Activated T-cell treated with anti-CD3 and anti-CD28 coated beads for 48 hours (primary cell): ENCODE measurements at places on chromosomes 2 and 18.

DNA sequence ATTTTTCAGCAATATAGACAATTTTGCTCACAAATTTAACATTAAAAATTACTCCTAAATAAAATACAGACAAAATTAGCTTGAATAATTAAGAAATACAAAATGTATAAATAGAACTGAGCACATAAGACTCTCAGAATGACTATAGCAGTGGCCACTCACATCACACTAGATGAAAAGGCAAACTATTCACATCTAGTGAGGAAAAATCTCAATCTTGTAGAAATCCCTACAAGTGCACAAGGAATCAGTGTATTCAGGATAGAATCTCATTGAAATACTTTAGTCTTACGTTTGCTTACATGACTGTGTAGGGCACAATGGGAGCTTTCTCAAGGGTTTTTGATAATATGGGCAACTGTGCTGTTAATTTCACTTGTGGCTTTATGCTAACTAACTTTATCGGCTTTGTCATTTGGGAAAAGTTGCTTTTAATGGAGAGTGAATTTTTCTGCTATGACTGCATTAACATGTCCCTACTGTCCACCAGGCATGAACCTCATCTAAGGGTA, 678.9 kb upstream of the LRRTM4 start:
- DNase-seq, result no peak

DNA sequence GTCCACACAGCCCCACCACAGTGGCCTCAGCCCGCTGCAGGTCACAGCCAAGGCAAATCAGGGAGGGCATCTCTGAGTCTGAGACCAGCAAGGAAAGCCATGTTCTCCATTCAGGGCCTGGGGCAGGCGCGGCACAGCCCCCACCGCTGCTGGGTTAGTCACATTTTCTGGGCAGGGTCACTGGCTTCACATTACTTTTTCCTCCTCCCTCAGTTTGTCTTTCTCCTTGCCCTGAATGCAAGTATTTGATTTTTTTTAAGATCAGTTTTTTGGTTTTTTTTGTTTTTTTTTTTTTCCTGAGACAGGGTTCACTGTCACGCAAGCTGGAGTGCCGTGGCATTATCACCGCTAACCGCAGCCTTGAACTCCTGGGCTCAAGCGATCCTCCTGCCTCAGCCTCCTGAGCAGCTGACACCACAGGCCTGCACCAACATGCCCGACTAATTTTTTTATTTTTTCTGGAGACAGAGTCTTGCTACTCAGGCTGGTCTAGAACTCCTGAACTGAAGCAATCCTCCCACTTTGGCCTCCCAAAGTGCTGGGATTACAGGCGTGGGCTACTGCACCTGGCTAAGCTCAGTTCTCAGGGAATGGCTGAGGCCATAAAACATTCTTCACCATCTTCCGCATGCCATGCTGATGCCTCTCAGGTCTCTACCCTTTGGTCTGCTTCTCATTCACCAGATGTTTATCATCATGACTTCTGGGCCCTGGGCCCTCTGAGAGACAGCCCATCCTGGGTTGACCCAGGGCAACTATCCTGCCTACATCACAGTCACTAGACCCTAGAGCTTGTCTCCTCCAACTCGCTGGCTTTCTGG, 628 bp upstream of the CAPG start:
- DNase-seq, result no peak

DNA sequence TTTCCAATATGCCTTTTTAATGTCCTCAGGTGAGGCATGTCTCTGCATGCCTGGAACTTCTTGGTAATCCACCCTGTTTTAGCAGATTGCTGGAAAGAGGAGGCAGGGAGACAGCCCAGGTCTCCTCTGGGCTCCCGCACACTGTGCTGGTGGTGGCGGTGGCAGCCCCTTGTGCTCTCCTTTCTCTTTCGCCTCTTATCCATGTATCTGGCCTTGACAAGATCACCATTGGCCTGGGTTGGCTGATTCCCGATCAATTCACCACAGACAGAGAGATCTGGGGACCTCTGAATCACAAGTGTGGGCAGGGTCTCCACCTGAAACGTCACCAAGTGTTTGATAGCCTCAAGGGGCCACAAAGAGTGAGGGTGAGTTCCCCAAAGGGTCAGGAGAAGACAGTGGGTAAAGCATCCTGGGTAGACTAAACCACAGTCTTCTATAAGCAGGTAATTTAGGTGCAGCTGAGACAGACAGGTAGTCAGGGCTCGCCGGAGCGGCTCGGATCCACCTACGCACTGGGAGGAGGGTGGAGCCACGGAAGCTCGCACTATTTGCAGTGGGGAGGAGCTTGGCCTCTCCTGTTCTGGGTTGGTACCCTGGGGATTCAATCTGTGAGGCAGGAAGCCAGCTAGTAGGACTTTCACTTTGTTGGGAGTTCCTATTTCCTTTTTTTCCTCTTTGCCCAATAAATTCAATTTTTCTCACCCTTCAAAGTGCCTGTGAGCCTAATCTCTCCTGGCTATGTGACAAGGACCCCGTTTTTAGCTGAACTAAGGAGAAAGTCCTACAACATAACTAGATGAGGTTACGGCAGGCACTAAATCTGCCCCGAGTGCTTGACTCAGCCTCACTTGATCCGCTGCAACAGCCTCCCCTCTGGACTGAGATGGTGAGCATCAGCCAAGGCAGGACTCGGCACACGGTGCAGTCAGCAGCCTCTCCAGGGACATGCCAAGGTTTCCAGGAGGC, 57.6 kb downstream of the SLC4A3 start:
- DNase-seq, result peak; percentile 53

- no peak for DNase-seq
Measured at GRCh38 chr2:216114382-216114713, 5.2 kb downstream of the XRCC5 start.

GRCh38 chr2:20555954-20556353, 94.9 kb downstream of the HS1BP3 start:
- no peak for DNase-seq

DNA sequence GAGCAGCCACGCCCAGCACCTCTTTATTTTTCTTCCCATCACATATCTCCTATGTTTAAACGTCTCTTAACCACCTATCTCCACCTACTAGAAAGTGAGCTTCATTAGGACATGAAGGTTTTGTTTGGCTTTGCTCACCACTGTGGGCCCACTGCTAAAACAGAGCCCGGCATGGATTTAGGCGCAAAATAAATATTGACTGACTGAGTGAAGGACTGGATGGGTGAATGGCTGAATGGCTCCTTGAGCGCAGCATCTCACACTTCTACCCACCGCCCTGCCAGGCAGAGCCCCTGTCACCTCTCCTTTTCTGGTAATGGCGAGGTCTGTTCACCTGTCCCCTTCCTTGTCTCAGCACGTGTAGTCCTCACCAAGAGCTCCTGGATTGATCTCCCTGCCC, 10.1 kb downstream of the CAPG start:
- no peak for DNase-seq

GRCh38 chr2:207356567-207356966, 173.2 kb upstream of the CREB1 start:
- no peak for DNase-seq

- no peak for DNase-seq
Measured at GRCh38 chr2:50647381-50647780, 384.6 kb downstream of the NRXN1 start.

DNA sequence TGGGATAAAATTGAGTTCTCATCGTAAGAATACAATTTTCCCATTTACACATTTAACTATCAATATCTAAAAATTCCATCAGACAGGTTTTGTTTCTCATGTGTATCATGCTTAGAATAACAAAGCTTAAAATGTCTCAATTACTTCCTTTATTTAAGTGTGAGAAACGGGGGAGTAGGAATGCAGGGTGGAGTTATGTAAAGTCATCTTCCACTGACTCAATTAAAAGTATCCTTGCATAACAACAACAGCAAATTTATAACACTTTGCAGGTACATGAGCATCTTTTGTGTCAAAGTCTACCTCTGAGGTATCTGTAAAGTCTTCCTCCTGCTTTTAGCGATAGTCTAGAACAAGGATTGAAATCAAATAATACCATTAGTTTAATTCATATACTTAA, 327.1 kb downstream of the EPHA4 start:
- no peak for DNase-seq

GRCh38 chr2:125169764-125170146, 1144.7 kb downstream of the CNTNAP5 start:
- DNase-seq, result no peak

DNA sequence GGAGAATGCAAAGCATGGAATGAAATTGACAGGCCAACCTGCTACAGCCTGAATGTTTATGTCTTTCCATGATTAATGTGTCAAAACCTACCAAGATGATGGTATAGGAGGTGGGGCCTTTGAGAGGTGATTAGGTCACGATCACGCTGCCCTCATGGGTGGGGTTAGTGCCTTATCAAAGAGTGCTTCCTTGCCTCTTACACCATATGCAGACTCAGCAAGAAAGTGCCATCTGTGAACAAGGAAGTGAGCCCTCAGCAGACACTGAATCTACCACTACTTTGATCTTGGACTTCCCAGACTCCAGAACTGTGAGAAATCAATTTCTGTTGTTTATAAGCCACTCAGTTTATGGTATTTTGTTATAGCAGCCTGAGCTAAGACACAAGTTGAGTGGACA, 147.5 kb upstream of the BCL2L11 start:
- no peak for DNase-seq
